ENCODE measurements at places on chromosomes 6 and 20.

DNA sequence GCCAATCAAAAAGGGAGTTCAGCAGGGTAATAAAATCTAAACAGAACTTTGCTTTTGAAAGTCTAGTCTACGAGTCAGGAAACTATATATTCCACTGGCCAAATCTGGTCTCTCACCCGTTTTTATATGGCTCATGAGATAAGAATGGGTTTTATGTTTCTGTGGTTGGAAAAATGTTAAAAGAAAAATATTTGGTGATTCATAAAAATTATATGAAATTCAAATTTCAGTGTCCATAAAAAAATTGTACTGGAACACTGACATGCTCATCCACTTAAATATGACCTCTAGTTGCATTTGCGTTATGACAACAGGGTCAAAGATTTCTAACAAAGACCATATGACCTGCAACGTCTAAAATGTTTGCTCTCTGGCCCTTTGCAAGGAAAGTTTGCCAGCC, 22.3 kb upstream of the LAMP5 start:
- no peak for DNase-seq

- DNase-seq: peak; percentile 95
Measured at GRCh38 chr6:10759312-10759839, 11.8 kb downstream of the TMEM14B start.

DNA sequence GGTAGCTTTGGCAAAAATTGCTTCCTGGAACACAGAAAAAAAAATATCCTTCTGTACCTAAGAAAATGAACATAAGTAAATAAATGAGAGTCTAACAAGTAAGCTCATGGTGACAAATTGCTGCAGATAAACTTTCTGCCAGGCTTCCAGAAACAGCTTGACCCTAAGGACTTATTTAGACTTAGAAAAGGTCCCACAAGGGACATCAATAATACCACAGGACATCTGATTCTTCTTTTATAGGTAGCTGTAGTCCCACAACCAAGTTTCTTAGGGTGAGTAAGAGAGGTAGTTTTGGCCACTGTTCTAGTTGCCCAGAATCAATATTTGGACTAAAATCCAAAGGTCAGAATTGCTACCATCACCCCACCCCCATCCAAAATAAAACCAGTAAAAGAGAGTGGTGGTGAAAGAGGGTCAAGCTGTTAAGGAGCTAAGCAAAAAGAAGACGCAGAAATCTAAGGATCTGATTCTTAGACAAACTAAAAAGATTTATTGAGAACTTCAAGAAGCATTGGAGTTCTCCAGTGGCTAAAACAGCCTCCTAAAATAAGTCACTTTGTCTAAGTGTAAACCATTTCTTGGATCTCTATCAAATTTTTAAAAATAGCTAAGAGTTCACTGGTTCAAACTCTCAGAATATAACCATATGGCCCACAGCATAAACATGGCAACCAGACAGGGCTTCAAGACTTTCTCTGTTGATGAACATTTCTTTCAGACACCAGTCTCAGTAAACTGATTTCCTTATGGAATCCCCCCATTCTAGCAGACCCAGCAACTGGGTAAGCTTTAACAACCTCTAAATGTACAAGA, 180.6 kb downstream of the PTPRK start:
- DNase-seq: no peak

GRCh38 chr20:13231031-13231752, 10.1 kb downstream of the ISM1 start:
- DNase-seq: peak; percentile 27

All from HFF-Myc (cell line).